ENCODE measurements at places on chromosomes 4 and X. TPM values are rescaled to one million over a fixed set of nuclear protein-coding genes. Genes with fewer than 3 reads are reported as not detected.

- no peak for DNase-seq
Measured at GRCh38 chrX:9153300-9153699, 119.4 kb upstream of the FAM9B start.

DNA sequence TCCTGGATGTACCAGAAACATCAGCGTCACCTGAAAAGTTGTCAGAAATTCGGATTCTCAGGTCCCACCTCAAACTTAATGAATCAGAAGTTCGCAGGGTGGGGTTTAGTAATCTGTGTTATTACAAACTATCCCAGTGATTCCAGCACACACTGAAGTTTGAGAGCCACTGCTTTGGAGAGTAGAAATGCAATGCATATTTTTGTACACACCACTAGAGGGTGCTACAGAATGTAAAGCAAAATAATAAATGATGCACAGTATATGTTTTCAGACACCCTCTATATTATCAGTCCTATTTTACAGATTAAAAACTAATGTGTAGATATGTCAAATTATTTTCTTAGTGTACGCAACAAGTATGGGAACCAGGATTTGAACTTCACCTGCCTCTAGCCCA is 2.4 kb upstream of the MORF4L2 start:
- DNase-seq, result no peak

GRCh38 chrX:134570509-134570846 is 87.8 kb downstream of the PLAC1 start:
- no peak for DNase-seq

Gene RTL9
- not detected for total RNA-seq

Gene CD99L2
- 67.2 TPM for total RNA-seq

Gene MAGEC1
- total RNA-seq, result not detected

Gene RBM41
- total RNA-seq, result 5.4 TPM

DNA sequence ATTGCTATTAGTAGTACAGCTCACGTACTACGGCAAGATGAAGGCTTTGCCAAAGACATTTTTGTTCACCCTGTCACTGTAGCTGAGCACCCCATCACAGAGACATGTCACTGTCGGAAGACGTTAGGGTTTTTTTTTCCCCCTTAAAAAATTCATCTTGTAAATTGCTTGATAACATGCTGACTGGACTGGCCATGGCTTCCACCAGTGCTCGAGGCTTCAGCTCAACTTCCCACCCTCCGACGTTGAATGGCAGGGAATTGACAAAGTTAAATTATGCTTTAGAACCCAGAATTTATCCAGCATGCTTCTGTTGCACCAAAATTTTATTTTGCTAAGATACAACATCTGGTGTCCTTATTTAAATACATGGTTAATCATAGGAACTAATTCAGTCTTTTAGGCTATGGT is 707 bp upstream of the OTUD4 start:
- no peak for DNase-seq

Gene GAGE13
- total RNA-seq, result not detected

Gene USO1
- total RNA-seq, result 59.9 TPM

Gene F9
- total RNA-seq, result not detected
